ENCODE measurements at places on chromosomes 6 and 20. TPM values are rescaled to one million over a fixed set of nuclear protein-coding genes. Genes with fewer than 3 reads are reported as not detected.

- H3K4me3 ChIP-seq, result no peak overlapping the region
- no peaks in the 10 kb centered on the region for H3K4me1 ChIP-seq
- H3K36me3 ChIP-seq, result no peaks in the 10 kb centered on the region
These were observed 229.6 kb downstream of the FOXC1 start for GRCh38 chr6:1839361-1839760.

DNA sequence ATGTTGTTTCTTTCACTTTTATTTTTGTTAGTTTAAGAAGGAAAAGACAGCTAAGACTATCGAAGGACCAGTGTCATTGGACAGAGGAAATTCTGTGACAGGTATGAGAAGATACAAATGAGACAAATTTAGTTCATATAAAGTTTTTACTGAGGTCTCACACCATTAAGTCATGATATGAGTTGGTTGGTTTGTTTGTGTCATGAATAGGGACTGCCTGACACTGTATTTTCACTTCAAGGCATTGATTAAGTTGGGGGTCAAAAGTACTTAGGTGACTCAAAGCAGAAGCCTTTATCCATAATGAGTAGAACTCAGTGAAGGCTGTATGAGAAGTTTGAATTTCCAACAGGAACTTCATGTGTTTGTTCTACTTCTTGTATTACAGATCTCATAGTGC, 21.3 kb upstream of the HIVEP2 start:
- H3K4me1 ChIP-seq, result peaks cover 3% of the 10 kb centered on the region
- no peaks in the 10 kb centered on the region for H3K27me3 ChIP-seq
- no peak for DNase-seq
- H3K27ac ChIP-seq, result no peak overlapping the region
- H3K36me3 ChIP-seq, result no peaks in the 10 kb centered on the region

DNA sequence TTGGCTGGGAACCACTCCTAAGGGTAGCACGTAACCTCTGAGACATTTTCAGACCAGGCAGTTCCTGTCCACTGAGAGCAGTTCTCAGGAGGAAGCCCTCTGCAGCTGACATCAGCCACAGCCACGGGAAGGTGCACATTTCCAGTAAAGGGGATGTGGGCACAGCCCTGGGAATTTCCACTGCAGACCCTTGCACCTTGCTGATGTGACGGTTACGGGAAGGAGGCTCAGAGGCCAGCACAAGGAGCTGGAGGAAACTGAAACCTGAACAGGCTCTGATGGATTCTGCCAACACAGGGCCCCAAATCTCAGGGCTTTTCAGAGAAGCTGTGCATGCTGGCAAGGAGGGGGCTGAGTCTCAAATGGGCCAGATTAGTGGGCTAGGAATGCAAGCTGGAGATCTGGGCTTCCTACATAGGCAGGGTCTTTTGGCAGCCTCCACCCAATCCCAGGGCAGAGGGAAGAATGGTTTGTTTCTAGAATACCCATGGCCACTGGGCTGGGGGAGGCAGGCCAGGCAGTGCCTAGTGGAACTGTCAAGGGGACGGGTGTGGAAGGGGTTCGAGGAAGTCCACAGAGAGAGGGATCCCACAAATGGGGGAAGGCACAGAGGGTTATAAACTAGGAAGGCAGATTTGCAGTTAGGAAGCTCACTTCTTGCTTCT, 14.2 kb downstream of the EBF4 start:
- peaks cover 5% of the 10 kb centered on the region for H3K4me1 ChIP-seq
- no peaks in the 10 kb centered on the region for H3K36me3 ChIP-seq
- H3K27me3 ChIP-seq, result no peaks in the 10 kb centered on the region
- no peak overlapping the region for H3K4me3 ChIP-seq

GRCh38 chr6:159134701-159135364, 34.4 kb upstream of the FNDC1 start:
- H3K4me3 ChIP-seq, result no peak overlapping the region
- H3K27me3 ChIP-seq, result peaks cover 23% of the 10 kb centered on the region
- peak; percentile 64 for DNase-seq
- H3K36me3 ChIP-seq, result no peaks in the 10 kb centered on the region

DNA sequence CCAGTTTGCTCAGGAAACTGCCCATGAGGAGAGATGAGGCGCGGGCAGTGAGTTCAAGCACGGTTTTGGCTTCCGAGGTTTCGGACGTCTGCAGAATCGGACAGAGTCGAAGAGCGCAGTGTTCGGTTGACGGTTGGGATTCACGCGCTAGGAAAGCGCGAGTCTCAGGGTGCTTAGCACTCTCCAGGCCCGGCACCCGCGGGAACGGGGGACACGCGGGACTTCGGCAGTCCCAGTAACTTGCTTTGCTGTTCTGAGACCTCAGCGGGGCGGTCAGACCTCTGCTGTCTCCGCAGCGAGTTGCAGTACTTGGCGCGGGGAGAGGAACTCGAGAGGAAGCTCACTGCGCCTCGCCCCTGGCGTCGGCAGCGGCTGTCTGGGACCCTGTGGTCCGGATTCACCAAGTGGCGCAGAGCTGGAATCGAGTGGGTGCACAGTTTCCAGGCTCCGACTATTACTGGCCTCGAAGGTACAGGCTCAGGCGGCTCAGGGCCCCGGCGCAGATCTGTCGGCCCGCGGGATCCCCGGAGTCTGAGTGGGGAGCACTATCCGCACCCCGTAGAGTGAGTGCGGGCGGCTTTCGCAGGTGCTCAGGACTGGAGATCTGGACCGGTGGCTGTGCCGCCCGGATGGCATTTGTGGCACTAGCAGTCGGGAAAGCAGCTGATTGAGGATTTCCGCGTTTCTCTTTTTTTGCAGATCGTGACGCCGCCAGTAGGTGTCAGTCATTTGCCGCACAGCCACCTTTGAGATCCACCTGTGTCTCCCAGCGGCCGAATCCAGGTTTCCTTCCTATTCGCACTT, at the start of gene POM121L2:
POM121L2 (minus strand) TSS at position 128 of the 804 bp plus-strand sequence; CDS start at position 25, 103 bp downstream.
- peak within 1 kb of the TSS; percentile 77 for H3K4me3 ChIP-seq
- peak; percentile 60 for DNase-seq
- H3K27me3 ChIP-seq, result peaks cover 72% of the 10 kb centered on the region
- peaks cover 14% of the 10 kb centered on the region for H3K4me1 ChIP-seq
- H3K36me3 ChIP-seq, result no peaks in the 10 kb centered on the region

DNA sequence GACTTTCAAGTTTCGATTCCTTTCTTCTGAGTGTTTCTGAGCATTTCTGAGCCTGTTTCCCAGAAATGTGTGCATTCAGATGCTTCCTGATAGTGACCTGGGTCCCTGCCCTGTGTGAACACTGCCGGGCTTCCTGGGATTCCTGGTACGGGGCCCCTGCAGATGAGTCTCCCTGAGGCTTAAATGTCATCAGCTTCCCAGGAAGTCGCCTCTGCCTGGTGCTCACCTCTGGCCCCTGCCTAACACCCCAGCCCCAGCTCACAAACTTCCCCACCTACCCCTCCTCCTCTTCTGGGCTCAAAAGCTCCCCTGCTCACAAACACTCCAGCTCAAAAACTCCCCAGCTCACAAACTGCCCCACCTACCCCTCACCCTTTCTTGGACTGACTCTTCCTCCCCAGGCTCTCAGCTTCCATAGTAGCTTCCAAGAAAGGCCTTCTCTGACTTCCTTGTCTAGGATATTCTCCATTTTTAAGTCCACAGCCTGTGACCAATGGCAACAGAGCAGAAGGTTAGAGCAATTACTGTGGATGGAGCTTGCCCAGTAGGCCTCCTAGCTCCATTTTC, 42.0 kb downstream of the TGM2 start:
- no peaks in the 10 kb centered on the region for H3K36me3 ChIP-seq
- no peak overlapping the region for H3K4me3 ChIP-seq
- H3K27ac ChIP-seq, result no peak overlapping the region
- no peak for DNase-seq

GRCh38 chr6:69791065-69791471, 5.7 kb downstream of the LMBRD1 start:
- DNase-seq, result no peak
- peaks cover 33% of the 10 kb centered on the region for H3K36me3 ChIP-seq
- H3K4me3 ChIP-seq, result no peak overlapping the region
- no peak overlapping the region for H3K27ac ChIP-seq

The TPX2 gene
- total RNA-seq, result 83.0 TPM

The DSP gene
- 0.02 TPM for total RNA-seq

DNA sequence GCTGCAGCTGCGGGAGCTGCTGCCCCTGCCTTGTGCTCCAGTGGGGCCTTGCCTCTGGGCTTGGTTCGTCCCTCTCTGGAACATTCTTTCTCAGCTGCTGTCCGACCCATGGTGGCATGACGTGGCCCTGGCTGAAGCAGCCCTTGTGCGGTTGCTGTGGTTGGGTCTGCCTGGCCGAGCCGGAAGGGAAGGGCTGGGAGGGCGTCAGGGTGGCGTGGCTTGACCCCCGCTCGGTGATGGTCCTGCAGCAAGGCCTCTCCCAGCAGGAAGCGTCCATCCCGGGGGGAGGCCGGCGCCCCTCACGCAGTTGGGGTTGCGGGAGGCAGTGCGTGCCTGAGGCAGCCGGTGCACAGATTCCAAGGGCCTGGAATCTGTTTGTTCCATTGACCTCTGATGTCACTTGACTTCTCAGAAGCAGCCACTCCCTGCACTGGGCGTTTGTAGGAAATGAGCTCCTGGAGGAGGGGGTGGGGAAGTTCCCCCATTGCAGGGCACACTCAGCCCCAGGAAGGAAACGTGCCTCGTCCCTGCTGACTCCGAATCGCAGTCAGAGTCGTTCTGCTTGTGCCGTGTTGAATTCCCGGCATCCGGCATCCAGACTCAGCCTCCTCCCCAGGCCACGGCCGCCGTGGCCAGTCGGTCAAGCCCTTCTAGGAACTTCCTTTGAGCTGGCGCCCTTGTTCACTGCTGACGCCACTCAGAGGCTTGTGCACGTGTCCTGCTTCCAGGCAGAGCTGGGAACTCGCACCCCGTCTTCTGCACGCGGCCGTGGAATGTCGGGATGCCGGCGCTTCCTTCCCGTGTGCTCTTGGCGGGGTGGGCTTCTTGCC, 9.7 kb upstream of the TNFRSF6B start:
- no peaks in the 10 kb centered on the region for H3K27me3 ChIP-seq
- H3K4me1 ChIP-seq, result peaks cover 3% of the 10 kb centered on the region
- H3K27ac ChIP-seq, result no peak overlapping the region
- DNase-seq, result no peak

DNA sequence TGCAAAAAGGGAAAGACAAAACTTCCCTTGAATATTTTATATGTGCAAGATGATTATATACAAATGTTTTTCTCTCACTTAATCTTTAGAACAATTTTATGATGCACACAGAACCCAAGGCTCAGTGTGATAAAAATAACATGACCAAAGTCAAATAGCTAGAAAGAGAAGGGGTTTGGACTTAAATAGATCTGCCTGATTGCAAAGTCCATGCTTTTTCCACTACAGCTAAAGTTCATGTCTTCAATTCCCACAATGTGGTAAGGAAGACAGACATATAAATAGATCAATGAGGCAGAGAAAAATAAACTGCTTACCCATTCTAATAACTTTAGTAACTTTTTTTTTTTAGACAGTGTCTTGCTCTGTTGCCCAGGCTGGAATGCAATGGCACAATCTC, 143.8 kb downstream of the CDK19 start:
- H3K36me3 ChIP-seq, result peaks cover 15% of the 10 kb centered on the region
- peaks cover 13% of the 10 kb centered on the region for H3K4me1 ChIP-seq
- no peak overlapping the region for H3K4me3 ChIP-seq

GRCh38 chr6:14288910-14289309, 171.3 kb downstream of the CD83 start:
- peaks cover 20% of the 10 kb centered on the region for H3K4me1 ChIP-seq
- no peak overlapping the region for H3K4me3 ChIP-seq
- no peak overlapping the region for H3K27ac ChIP-seq
- no peak for DNase-seq

The TXLNB gene
- 0.05 TPM for total RNA-seq

GRCh38 chr6:45574014-45574461, 196.3 kb upstream of the SUPT3H start:
- no peaks in the 10 kb centered on the region for H3K27me3 ChIP-seq
- H3K27ac ChIP-seq, result no peak overlapping the region
- H3K36me3 ChIP-seq, result peaks cover 12% of the 10 kb centered on the region

The BPIFB2 gene
- not detected for total RNA-seq

GRCh38 chr6:101826678-101827077, 433.2 kb downstream of the GRIK2 start:
- H3K4me1 ChIP-seq, result no peaks in the 10 kb centered on the region
- no peak overlapping the region for H3K27ac ChIP-seq
- no peaks in the 10 kb centered on the region for H3K27me3 ChIP-seq
- no peak overlapping the region for H3K4me3 ChIP-seq
- no peak for DNase-seq

DNA sequence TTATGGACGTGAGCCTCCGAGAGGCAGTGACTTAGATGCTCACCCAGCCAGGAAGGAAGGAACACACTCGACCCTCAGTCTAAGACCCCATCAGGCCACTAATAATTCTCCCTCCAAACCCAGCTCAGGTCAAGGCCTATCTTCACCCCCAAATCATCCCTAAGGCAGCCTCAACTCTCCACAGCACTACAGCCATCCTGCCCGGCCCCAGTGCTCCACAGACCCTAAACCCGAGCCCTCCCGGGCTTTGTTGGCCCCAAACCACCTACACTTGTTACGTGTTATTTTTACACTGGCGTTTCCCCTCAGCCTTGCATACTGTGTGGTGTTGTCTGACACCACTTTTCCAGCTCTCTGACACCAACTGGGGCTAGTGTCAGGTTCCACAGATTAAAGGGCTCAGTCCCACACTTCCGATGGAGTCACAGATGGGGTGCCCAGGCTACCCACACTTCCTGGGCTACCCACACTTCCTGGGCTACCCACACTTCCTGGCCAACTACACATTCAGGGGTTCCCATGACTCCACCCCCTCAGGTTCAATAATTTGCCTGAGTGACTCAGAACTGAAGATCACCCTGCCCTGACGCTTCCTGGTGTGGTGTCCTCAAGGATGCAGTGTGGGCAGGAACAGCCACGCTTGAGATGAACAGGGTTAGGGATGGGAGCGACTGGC, 25.3 kb downstream of the RBCK1 start:
- H3K4me1 ChIP-seq, result peaks cover 54% of the 10 kb centered on the region
- H3K27me3 ChIP-seq, result no peaks in the 10 kb centered on the region
- H3K36me3 ChIP-seq, result peaks cover 86% of the 10 kb centered on the region
- H3K4me3 ChIP-seq, result peak overlapping the region; percentile 58
- peak overlapping the region; percentile 96 for H3K27ac ChIP-seq
- peak; percentile 45 for DNase-seq

- H3K27ac ChIP-seq, result no peak overlapping the region
- peaks cover 5% of the 10 kb centered on the region for H3K27me3 ChIP-seq
- DNase-seq, result no peak
- H3K4me3 ChIP-seq, result no peak overlapping the region
- no peaks in the 10 kb centered on the region for H3K4me1 ChIP-seq
These were observed 17.1 kb downstream of the KIF6 start for GRCh38 chr6:39707962-39708683.

The BANF2 gene
- total RNA-seq, result not detected

GRCh38 chr6:75333676-75334200, 49.1 kb upstream of the TMEM30A start:
- no peak overlapping the region for H3K27ac ChIP-seq
- no peak overlapping the region for H3K4me3 ChIP-seq
- no peak for DNase-seq
- no peaks in the 10 kb centered on the region for H3K36me3 ChIP-seq
- H3K4me1 ChIP-seq, result peaks cover 4% of the 10 kb centered on the region
- peaks cover 23% of the 10 kb centered on the region for H3K27me3 ChIP-seq

- no peak overlapping the region for H3K27ac ChIP-seq
- H3K4me1 ChIP-seq, result no peaks in the 10 kb centered on the region
- DNase-seq, result no peak
These were observed 248.9 kb upstream of the FOXQ1 start for GRCh38 chr6:1062786-1063545.

GRCh38 chr6:75382634-75382900, 98.0 kb upstream of the TMEM30A start:
- no peak for DNase-seq
- peaks cover 21% of the 10 kb centered on the region for H3K27me3 ChIP-seq
- H3K36me3 ChIP-seq, result no peaks in the 10 kb centered on the region
- H3K4me3 ChIP-seq, result no peak overlapping the region

Data from activated T-helper 2 cell treated with anti-CD3 and anti-CD28 coated beads, Interferon-gamma antibody, Interleukin-2, Interleukin-4, amounts not matched to agents 10 μg/mL and 5 μg/mL and 100 μg/mL, durations not matched to agents 14 hours and 24 hours and 36 hours (primary cell).